ENCODE measurements at places on chromosomes 6 and 20.
A peak's percentile ranks its signal among the peaks of the same experiment; 100 is the strongest.

DNA sequence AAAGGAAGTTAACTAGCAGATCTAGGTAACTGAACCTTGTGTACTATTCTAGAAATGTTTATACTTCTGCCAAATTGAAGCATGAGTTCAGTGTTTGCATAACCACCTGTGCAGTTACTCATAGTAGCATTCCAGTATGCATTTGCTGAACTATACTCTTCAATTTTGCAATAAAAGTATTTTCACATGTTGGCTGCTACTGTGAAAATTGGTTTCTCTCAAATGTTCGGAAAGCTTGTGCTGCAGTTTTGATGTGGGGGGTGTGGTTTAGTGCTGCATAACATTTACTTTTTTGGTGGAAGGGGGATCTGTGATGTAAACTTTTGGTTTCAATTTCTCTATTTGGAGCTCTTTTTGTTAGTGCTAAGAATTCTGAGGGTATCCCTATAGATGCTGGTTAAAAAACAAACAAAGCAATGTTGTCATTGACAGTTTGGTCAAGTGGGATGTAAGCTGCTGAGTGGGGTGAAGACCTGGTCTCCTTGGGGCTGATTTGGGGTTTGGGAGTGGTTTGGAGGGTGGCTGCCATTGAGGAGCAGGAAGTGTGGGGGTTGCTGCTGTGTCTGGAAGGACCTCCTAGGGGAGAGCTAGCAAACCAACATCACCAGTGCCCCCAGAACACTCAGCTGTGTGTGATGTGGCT, 87.8 kb downstream of the CARMIL1 start:
- no peak for DNase-seq

DNA sequence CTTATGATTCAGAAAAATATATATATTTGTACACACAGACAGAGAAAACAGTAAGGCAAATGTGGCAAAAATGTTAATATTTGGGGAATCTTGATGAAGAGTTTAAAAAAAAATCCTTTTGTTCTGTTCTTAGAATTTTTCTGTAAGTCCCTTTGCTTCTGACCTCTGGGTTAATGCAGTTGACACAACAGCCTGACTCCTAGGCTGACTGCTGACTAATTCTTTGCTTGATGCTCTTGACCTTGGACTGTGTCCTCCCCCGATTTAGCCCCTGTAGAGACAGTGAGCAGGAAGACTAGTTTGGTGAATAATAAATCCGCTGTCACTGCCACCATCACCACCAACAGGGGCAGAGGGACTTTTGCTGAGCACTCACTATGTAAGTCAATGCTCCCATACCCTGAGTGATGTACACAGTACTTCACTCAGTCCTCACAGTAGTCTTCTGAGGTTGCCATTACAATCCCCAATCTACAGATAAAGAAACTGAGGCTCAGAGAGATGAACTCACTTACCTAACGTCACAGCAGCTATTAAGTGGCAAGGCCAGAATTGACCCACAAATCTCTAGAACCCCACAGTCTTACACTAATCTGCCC, 71.7 kb downstream of the SNX5 start:
- no peak for DNase-seq

DNA sequence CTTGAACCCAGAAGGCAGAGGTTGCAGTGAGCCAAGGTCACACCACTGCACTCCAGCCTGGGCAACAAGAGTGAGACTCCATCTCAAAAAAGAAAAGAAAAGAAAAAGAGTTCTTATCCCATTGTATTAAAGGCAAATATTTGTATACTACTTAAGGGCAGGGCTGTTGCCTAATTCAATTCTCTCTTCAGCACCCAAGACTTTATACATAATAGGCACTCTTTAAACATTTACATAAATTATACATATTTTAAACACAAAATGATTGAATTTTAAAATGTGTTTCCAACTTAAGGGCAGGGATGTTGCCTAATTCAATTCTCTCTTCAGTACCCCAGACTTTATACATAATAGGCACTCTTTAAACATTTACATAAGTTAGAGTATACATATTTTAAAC, 424.3 kb upstream of the ARID1B start:
- no peak for DNase-seq

DNA sequence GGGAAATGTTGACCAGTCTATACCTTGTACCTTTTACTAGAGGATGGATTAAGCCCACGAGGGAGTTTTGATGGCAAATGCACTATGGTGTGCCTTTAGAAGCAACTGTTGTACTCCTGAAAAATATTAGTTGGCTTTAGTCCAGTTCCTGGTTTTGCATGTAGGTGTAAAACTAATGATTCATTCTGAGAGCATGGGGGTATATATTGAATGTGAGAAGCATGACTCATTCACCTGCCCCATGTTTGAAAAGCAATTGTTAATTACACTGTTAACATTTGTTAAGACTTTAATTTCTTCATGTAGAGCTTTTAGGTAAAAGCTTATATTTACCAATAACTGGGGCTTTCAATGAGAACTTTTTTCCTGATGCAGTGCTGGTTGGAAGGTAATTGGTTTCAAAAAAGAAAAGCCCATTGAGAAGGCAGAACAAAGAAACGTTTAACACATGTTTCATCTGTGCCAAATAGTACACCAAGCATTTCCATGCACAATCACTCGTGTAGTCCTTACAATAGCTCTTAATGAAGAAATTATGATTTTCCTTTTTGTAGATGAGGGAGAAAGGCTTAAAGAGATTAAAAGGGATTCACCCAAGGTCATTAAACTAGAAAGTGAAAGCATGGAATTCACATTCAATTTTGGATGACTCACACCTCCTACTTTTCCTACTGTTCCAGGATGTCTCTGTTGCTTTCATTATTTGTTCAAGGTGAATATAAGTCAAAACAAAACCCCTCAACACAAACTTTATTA, 134.1 kb downstream of the CCDC170 start:
- DNase-seq: peak; percentile 4

GRCh38 chr6:3847521-3847920, 1.7 kb upstream of the FAM50B start:
- DNase-seq: no peak

DNA sequence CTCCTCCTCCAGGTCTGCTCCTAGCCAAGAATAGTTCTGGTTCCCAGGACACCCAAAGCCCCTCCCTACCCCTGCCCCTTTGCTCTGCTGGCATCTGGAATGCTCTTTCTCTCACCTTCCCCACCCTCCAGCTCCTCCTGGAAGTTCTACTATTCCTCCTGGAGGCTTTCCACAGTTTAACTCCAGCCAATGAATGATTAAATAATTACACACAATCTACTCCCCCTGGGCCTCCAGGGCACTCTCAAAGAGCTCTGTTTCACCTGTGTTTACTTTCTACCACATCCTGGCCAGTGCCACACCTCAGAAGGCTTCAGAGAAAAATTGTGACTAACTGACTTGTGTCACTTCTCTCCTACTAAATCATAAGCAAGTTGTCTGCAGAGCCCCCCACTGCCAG, 36.2 kb downstream of the GCM1 start:
- DNase-seq: peak; percentile 85

DNA sequence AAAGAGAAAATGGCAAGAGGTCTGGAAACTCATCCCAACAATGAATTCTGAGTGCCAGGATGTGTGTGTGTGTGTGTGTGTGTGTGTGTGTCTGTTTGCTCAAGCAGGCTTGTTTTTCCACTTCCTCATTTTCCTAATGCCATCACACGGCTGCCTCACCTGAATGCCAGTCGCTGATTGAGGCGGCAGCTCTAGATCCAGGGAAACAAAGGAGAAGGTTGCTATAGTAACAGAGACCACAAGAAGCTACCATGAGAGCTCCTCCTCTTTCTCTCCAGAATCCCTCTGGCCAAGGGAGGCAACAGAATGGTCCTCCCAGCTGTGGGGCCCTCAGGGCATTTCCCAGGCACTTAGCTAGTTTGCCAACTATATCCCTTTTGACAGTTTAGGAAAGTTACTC, 241.1 kb upstream of the TSHZ2 start:
- DNase-seq: peak; percentile 7

- no peak for DNase-seq
Observed at GRCh38 chr6:30747902-30748769, 3.8 kb upstream of the IER3 start.

- DNase-seq: no peak
Observed at GRCh38 chr20:57475388-57476083, 49.4 kb downstream of the CTCFL start.

- DNase-seq: no peak
Observed at GRCh38 chr6:169800116-169800667, 48.8 kb downstream of the ERMARD start.

DNA sequence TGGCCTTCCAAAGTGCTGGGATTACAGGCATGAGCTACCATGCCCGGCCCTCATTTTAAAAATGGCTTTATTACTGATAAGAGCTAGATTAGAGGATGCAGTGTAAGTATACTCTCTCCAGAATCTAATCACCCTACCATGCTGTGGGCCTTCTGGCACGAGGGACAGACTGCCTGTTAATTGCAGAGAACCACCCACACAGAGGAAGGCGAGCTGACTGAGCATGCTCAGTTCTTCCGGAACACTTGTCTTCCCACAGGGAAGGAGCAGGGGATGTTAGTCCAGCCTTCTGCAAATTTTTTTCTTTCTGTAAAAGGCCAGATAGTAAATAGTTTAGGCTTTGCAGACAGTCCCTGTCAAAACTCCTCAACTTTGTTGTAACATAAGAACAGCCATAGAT, 48.9 kb downstream of the ALDH5A1 start:
- no peak for DNase-seq

- DNase-seq: no peak
Observed at GRCh38 chr6:105374010-105374420, 28.9 kb downstream of the PREP start.

- no peak for DNase-seq
Observed at GRCh38 chr20:34915131-34915530, 38.7 kb downstream of the ACSS2 start.

- no peak for DNase-seq
Observed at GRCh38 chr20:821046-821730, 12.3 kb upstream of the FAM110A start.

DNA sequence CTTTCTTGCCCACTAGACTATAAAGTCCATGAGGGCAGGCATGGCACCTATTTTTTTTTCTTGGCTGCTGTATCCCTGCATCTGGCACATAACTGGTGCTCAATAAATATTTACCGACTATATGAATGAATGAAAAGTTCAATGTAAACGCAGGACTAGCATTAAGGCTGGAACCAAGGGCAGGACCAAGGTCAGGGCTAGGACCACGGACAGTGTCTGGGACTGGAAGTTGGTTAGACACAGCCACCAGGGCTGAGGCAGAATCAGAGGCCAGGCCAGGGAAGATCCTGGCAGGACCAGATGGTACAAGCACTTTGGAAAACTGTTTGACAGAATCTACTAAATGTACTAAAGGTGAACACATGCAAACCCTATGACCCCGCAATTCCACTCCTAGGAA, 3.7 kb downstream of the TNXB start:
- no peak for DNase-seq

- no peak for DNase-seq
Observed at GRCh38 chr6:105402090-105402938, 568 bp downstream of the PREP start.

DNA sequence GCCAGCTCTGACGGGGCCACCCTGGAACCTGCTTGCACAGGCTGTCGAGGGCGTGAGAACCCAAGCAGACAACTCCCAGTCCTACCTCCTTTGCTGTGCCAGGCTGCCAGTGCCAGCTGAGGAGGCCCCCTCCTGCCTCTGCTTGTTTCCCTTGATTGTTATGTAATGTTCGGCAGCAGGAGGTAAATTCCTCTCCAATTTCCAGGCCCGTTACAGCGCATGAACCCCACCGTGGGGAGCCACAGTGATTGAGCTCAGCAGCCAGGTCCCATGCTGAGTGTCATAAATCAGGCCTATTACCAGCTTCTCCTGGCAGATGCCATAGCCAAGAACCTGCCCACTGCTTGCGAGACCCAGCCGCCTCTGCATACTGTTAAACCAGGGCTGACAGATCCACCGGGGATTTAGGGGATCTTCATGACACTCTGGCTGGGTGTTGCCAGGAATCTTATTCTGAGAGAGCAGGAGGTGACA, 320.5 kb downstream of the DHX35 start:
- DNase-seq: no peak

DNA sequence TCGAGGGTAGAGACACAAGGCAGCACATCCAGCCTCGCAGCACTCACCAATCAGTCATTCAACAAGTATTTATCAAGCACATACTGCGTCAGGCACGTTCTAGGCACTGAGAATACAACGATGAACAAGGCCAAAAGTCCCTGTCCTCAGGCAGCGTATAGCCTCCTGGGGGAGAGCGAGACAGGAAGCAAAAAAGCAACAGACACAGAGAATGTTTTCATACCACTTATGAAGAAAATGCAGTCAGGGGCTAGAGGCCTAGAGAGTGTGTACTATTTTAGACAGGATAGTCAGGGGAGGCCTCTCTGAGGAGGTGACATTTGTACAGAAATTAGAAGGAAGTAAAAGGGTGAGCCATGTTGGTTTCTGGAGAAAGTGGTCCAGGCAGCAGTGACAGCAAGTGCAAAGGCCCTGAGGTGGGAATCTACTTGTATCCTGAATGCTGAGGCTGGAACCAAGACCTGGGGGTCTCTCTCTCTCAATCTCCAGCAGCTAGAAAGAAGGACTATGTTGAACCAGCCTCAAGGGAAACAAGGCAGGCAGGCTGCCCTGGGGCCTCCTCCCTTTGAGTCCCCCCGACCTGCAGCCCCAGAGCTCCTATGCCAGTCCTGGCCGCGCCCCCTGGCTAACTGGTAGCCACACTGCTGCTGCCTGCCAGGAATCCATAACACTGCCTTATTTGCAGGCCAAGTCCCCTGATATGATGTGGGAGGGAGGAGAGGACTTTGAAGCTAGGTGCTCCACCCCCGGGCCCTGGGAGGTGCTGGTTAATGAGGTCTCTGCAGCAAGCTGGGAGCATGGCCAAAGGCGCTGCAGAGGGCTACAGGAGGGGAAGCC, 151.2 kb downstream of the GRM4 start:
- peak; percentile 12 for DNase-seq

GRCh38 chr6:46528961-46529750, 37.9 kb upstream of the RCAN2 start:
- DNase-seq: no peak

- DNase-seq: no peak
Observed at GRCh38 chr6:40410821-40411220, 176.3 kb downstream of the LRFN2 start.

GRCh38 chr6:28371706-28372451, 22.1 kb downstream of the ZKSCAN3 start:
- DNase-seq: no peak

DNA sequence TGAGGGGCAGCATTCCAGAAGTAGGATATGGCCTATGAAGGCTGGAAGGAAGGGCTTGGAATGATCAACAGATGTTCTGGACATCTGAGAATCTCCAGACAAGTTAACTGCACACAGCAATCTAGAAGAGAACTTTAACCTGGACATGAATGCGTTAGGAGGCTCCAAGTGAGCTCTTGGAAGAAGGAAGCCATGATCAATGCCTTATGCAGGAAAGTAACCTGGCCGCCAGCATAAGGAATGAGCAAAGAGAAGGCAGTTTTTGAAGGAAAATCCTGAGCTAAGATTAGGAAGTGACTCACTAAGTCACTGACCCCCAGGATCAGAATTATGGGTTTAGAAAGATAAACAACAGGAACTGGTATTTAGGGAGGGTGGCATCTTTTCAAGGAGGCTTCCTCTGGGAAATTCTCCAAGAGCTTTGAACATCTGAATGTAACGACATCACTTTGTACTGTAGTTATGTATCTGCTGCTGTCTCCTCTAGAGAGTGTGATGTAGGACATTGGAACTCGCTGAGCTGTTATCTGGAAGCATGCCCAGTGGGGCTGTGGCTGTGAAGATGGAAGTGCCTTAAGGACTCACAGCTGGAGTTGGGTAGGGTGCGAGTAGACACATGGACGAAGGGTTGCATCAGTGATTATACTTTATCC, 236.8 kb downstream of the PACRG start:
- DNase-seq: no peak

- no peak for DNase-seq
Observed at GRCh38 chr6:106119546-106119945, 33.4 kb downstream of the PRDM1 start.

All from DMS153 (cell line).